IMR-90 (cell line): ENCODE measurements at places on chromosomes 6 and 20. TPM values are rescaled to one million over a fixed set of nuclear protein-coding genes. Genes with fewer than 3 reads are reported as not detected.

- no peak for DNase-seq
Observed at GRCh38 chr20:55678126-55678525, 327.2 kb downstream of the CBLN4 start.

DNA sequence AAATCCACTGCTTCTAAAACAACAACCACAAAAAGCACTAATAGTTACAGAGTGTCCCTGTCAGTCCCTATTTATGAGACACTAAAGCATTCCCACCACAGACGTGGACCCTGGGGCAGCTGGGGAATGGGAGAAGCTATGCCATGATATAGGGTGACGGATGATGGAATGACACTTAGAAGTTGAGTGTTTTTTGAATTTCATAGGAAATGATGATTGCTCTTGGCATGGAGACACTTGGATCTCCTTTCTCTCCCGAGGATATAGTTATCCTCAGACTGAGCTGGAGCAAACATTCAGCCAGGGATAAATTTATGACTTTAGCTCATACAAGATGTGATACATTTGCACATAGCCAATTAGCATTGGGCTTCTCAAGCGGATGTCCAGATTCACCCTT, 151.2 kb downstream of the EDN3 start:
- DNase-seq, result no peak

- DNase-seq, result no peak
Observed at GRCh38 chr20:53984356-53985149, 85.8 kb downstream of the BCAS1 start.

GRCh38 chr20:48354320-48354876, 473.4 kb downstream of the PREX1 start:
- no peak for DNase-seq

Gene TPD52L1
- 10.2 and 10.8 TPM in 2 replicates for total RNA-seq

Gene CGAS
- total RNA-seq, result 1.6 and 4.2 TPM in 2 replicates
